ENCODE measurements at places on chromosomes 6 and 20. TPM values are rescaled to one million over a fixed set of nuclear protein-coding genes. Genes with fewer than 3 reads are reported as not detected.

COX4I2 gene
- 3.0 TPM for polyA plus RNA-seq

AIF1 gene
- 78.2 TPM for polyA plus RNA-seq

CHRNA4 gene
- 11.4 TPM for polyA plus RNA-seq

MOCS1 gene
- polyA plus RNA-seq, result 12.6 TPM

PCSK2 gene
- polyA plus RNA-seq, result 0.51 TPM

CRNKL1 gene
- 47.9 TPM for polyA plus RNA-seq

TRIM31 gene
- not detected for polyA plus RNA-seq

RGS17 gene
- polyA plus RNA-seq, result 3.4 TPM

Measured in renal cortex interstitium (tissue), 15 donors.